Stimulated activated CD4-positive, alpha-beta T cell treated with anti-CD3 and anti-CD28 coated beads, Interleukin-2, amount 100 ng/mL, for 24 hours (primary cell): ENCODE measurements at places on chromosomes 1 and 21.

DNA sequence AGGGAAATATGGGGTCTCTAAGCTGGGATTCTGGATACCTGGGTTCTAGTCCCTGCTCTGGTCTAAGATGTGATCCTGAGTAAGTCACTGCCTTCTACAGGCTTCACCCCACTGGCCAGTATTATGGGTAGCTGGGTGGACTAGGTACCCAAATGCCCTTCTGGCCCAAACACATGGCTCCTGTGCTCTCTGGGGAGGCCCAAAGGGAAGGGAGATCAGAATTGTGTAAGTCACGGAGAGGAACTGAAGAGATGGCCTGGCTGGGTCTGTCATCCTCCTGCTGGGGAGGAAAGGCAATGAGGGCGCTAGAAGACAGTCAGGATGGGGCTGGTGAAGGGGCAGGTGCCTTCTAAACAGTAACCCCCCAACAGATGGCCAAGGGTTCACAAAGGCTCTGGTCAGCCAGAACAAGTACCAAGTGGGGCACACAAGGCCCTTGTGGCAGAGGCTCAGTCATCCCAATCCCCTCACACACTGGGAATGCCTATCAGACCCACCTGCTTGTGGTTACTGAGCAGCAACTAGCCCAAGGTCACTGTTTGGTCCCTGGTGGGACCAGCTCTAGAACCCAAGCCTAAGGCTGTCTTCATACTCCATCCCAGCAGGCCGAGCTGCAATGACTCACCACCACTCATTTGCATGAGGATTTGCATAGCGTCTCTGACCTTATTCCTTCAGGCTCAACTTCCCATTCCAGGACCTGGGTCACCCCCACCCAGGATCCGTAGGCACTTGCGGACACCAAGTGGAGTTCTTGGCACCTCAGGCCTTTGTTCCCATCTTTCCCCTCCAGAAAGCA lies 9.2 kb downstream of the MEF2D start:
- DNase-seq = no peak

- no peak for DNase-seq
Measured at GRCh38 chr1:63847308-63847910, 73.6 kb downstream of the ROR1 start.

- no peak for DNase-seq
Measured at GRCh38 chr21:45432575-45433255, 27.8 kb downstream of the COL18A1 start.

- no peak for DNase-seq
Measured at GRCh38 chr1:56864430-56864829, 9.8 kb downstream of the C8A start.

DNA sequence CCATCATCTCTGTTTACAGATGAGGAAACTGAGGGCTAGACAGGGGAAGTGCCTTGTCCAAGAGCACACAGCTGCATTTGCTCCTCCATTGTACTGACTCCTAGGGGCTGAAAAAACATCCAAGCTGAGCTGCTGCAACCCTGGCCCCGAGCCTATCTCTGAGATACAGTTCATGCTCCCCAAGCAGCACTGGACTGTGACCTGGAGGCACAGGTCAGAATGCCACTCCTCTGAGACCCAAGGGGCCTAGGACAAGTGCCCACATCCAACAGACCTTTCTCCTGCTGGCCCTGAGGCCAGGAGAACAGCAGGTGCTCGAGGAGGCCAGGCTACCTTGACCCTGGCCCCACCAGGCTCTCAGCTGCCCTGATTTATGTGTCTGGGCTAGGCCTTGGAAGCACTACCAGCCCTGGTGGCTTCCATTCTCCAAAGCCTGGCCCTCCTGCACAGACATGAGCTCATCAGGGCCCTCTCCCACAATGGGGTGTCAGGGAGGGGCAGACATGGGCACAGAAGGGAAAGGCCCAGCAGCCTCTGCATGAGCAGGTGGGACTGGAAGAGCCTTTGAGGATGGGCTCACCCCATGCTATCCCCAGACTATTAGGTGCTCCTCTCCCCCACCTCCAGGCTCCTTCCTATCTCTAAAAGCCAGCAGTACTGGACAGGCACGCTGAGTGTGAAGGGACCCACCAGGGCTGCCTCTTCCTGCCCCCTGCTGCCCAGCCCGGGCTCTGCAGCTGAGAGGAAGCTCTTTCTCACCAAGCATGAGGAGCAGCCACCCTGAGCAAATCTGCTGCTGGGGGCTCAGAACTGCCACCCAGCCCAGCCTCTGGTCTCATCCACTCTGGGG lies 18.8 kb downstream of the ADGRB2 start:
- peak; percentile 53 for DNase-seq

DNA sequence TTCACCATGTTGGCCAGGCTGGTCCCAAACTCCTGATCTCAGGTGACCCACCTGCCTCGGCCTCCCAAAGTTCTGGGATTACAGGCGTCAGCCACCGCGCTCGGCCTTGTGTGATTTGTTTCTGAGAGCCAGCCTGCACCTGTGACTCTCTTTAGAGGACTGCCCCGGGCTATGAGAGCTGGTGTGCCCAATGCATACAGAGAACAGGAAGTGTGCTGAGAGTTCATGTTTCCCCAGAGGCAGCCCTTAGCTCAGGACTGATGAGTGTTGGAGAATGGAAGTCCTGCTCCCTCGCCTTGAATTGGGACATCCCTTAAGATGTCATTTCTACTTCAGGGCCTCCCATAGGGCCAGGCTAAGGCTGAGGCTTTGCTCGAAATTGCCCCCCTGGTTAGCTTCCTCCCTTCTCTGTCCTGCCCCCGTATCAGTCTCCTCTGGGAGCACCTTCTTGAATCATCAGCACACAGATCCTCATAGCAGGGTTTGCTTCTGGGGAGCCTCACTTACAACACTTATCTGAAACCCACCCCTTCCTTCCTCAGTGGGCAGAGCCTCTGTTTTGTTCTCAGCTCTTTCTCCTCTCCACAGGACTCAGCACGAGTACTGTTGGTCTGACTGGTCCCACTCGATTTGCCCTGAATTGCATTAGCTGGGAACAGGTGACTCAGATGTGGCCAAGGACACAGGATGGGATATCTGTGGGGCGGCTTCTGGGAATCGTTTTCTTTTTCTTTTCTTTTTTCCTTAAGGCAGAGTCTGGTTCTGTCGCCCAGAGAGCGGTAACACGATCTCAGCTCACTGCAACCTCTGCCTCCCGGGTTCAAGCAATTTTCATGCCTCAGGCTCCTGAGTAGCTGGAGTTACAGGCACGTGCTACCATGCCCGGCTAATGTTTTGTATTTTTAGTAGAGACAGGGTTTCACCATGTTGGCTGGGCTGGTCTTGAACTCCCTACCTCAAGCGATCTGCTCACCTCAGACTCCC lies 80.1 kb downstream of the UBIAD1 start:
- DNase-seq = no peak

- no peak for DNase-seq
Measured at GRCh38 chr1:233005703-233006102, 55.3 kb downstream of the NTPCR start.

GRCh38 chr21:46130831-46131587 lies 24.4 kb downstream of the FTCD start:
- DNase-seq = no peak

DNA sequence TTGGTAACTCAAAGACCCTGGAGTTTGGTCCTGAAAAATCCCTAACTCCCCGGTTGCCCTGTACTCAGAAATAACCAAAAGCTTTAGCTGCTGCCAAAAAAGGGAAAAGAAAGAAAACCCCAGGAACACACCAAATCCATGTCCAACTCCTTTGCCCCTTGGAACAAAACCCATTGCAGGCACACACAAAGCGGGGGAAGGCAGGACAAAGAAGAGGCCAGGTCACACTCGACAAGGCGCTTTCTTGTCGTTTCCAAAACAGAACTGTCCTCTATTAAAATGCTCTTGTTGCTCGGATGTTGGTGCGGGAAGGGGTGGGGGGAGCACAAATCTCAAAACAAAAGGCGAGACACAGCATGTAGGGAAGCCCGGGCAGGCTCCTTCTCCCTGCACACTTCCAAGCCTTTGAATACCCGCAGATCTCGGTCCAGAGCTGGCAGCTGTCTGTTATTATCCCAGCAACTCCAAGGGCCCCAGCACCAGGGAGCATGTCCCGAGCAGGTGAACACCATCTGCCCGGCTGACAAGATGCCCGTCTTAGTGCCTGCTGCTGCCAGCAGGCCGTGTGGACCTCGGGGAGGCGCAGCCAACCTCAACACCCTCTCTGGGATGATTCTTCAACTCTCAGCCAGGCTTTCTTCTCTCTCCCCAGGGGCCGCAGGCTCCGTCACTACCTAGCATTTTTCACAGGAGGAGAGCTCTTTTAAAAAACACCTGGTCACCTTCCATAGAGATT lies 96.4 kb downstream of the SSBP3 start:
- DNase-seq = no peak

- DNase-seq = peak; percentile 59
Measured at GRCh38 chr1:160428655-160429054, 28.3 kb downstream of the VANGL2 start.

DNA sequence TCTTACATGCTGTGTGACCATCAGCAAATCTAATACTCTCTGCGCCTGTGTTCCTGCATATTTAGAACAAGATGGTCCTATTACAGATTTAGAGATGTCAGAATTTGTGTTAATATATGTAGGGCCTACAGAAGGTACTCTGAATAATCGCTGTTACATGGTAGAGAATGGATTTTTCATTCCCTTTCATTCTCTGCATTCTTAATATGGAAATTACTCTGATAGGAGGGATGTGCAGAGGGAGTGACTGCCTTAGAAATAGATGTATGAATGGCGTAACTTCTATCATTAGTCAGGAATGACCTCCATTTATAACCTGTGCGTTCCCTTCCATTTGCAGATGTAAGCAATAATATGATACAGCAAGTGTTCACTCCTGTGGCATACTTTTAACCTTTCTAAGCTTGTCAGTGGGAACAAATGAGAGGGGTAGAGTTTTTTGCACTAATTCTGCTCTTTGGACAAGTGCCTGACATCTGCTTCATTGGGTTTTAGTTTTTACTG lies 45.6 kb downstream of the MIA3 start:
- no peak for DNase-seq

- no peak for DNase-seq
Measured at GRCh38 chr1:108590441-108590840, 30.5 kb downstream of the EEIG2 start.

GRCh38 chr21:28345934-28346333 lies 646.7 kb downstream of the LTN1 start:
- DNase-seq = no peak

DNA sequence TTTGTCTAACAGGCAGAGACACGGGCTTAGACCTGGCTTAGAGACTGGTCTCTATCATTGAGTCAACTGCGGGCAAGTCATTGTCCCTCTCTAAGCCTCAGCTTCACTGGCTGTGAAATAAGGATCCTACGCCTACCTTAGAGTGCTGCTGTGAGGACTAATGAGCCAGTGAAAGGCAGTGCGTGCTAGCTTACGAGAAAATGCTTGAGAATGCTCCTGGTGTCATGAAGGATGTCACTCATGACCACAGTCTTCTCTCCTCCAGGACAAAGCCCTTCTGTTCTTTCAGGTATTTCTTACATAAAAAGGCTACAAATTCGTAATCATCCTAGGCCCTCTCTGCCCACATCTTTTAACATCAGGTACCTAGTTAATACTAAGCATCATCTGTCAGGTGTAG lies 16.5 kb upstream of the A3GALT2 start:
- DNase-seq = no peak

DNA sequence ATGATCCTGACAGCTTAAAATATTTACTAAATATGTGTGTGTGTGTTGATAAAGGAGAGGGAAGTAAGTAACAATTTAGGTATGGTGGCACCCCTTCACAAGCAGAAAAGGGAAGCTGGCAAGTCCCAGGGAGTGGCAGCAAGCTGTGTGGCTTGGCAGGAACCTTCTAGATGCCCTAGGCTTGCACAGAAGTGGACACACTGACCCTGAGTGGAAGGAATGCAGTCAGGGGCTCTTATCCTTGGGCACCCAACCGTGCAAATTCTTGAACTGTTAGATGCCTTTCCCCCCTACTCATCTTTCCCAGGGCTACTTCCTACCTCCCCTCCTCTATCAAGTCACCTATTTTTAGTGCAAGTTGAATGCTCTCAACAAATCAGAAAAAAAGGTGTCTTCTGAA lies 18.9 kb downstream of the ACP6 start:
- no peak for DNase-seq

GRCh38 chr1:2304921-2305681 lies 77.0 kb downstream of the SKI start:
- no peak for DNase-seq

- DNase-seq = no peak
Measured at GRCh38 chr1:236848274-236848923, 53.3 kb downstream of the MTR start.

- DNase-seq = peak; percentile 48
Measured at GRCh38 chr1:111754984-111755330, 744 bp upstream of the DDX20 start.

DNA sequence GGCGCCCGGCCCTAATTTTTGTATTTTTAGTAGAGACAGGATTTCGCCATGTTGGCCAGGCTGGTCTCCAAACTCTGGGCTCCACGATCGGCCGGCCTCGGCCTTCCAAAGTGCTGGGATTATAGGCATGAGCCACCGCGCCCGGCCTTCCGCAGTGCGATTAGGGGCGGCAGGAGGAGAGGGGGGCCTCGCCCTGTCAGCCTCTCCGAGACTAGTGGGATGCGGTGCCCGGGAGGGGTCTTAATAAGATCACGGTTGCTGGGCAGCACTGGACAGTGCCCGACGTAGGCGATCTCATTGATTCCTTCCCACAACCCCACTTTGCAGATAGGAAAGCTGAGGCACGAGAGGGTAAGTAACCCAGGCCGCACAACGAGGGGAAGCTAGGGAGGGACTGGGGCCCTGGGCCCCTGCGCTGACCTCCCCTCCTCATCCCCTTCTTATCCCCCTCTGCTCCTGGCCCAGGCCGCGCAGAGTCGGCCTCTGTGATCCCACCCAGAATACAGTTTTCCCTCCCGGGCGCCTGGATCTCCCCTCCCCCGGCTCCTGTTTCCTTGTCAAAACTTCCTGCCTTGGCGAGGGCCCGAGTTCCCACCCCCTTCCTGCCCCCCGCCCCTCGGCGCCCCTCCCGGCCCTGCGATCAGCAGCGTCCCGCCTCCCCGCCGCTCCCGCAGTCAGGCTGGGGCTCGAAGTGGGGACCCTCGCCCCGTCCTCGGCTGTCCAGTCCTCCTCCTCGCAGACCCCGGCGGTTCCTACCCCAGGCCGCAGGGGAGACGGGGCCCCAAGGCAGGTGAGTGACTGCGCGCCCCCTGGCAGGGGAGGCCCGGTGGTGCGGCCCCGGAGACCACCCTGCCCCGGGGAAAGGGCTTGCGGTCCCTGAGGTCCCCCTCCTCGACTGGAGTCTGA lies at the start of gene PEAR1:
TSS of gene PEAR1 (plus strand) at position 671 of the 906 bp plus-strand sequence. CDS start 10,209 bp downstream, outside the sequence.
- DNase-seq = no peak

DNA sequence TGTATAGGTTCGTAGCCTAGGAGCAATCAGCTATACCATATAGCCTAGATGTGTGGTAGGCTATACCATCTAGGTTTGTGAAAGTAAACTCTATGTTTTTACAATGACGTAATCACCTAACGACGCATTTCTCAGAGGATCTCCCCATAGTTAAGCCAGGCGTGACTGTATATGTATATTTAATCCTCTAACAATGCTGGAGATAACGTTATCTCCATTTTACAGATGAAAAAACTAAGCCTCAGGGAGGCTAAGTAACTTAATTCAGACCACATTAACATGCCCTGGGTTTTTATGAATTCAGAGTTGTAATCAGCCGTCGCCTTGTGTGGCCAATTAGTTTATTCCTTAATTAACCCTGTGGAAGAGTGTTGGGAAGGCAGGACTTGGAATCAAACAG lies 107.7 kb upstream of the PLXNA2 start:
- DNase-seq = no peak

- DNase-seq = no peak
Measured at GRCh38 chr21:39050841-39051587, 132.2 kb downstream of the PSMG1 start.
